HFFc6 (cell line): ENCODE measurements at places on chromosomes 16 and 17. TPM values are rescaled to one million over a fixed set of nuclear protein-coding genes. Genes with fewer than 3 reads are reported as not detected.

MPRIP gene
- total RNA-seq = 326 to 377 TPM (median 361 TPM) in 3 replicates

- peak; percentile 70 for DNase-seq
Observed at GRCh38 chr17:31321481-31321880, at the start of gene EVI2A. Gene EVI2A, minus strand, starts transcription at chr17:31321622. Its CDS starts 2,609 bp downstream, at chr17:31319013.

SNX20 gene
- not detected in 3 replicates for total RNA-seq

- no peak for DNase-seq
Observed at GRCh38 chr16:4682616-4683254, 10.6 kb upstream of the NUDT16L1 start.

DNA sequence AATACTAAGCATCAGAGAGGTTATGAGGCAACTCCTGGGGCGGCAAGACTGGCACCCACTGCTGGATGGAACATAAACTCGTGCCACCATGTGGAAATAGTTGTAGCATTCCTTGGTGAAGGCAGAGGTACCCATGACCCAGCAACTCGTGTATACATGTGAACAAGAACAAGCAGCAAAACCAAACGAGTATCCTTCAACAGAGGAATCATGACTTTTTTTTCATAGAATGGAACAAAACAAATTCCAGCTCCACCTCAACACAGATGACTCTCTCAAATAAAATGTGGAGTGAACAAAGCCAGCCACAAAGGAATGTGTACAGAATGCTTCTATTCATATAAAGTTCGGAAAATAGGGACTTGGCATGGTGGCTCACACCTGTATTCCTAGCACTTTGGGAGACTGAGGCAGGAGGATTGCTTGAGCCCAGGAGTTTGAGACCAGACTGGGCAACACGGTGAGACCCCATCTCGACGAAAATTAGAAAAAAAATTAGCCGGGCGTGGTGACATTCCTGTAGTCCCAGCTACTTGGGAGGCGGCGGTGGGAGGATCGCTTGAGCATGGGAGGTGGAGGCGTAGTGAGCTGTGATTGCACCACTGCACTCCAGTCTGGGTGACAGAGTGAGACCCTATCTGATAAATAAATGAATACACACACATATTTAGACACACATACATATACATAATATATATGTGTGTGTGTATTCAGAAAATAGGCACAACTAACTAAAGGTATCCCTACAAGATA, 35.3 kb downstream of the B9D1 start:
- DNase-seq = peak; percentile 83

- no peak for DNase-seq
Observed at GRCh38 chr16:30372038-30372712, 1.9 kb upstream of the TBC1D10B start.

DNA sequence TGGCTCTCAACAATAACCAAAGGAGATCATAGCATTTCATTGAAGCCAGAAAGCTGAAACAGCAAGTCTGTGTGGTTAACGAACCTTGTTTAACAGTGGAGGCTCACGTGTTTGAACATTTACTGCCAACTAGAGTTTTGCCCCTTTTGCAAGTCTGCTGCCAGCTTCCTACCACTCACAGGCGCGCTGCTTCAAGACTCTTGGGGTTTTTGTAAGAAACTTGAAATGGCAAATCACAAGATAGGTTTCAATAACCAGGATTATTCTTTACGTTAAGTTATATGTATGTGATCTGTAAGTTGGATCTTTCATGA, 1.2 kb downstream of the SNTB2 start:
- peak; percentile 24 for DNase-seq

DNA sequence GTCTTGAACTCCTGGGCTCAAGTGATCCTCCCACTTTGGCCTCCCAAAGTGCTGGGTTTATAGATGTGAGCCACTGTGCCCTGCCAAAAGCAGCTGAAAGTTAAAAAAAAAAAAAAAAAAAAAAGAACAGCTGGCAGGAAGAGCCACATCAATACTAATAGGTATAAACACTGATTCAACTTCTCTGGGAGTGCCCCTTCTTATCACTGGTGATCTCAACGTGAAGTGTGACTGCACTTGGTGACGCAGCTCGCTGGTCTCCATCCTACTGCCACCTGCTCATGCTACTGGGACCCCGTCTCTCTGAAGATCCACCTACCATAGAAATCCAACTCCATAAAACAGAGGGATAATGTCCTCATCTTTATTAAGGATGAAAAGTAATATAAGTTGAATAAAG, 40.8 kb downstream of the RNF157 start:
- no peak for DNase-seq

DNA sequence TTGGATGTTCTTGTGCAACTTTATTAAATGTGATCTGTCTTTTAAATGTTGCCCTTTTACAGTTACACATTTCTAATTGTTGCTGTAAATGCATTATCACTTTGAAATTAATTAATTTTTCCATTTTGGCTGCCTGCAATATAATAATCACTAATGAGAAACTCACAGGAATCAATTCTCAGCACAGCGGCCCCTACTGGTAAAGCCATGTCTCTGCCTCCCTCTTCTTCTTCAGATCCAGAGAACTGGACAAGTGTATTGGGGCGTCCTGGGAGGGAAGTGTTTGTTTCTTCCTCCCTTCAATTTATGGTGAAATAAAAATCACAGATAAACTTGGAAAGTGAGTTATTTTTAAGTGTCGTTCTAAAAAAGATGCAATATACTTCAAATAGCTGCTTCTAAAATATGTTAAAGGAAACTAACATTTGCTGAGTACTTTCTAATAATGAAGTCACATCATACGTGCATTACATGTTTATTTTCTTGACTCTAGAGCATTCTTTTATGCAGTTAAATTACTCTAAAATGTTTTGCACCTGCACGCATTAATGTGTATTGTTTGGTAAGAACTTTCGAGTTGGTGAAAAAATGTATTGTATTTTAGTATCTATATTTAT, 338.0 kb downstream of the WWOX start:
- DNase-seq = no peak

DNA sequence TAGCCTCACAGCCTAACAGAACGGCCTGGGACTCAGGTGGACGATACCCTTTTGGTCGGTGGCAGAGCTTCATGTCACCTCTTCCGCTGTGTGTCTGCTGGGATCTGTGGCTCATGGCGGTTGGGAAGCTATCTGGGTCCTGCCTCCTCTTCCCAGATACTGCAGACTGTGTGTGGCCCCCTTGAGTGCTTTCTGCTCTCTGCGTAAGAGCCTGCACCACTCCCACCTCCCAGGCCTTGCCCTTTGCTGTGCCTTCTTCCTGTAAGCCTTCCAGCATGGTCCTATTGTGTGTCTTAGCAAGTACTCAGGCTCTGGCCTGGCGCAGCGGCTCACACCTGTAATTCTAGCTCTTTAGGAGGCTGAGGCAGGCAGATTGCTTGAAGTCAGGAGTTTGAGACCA, 17.5 kb upstream of the ADCY7 start:
- DNase-seq = no peak

TEKT5 gene
- total RNA-seq = not detected in 3 replicates

PERCC1 gene
- total RNA-seq = not detected in 3 replicates

GRCh38 chr17:35184274-35184673, 9.9 kb downstream of the SLC35G3 start:
- no peak for DNase-seq

DNA sequence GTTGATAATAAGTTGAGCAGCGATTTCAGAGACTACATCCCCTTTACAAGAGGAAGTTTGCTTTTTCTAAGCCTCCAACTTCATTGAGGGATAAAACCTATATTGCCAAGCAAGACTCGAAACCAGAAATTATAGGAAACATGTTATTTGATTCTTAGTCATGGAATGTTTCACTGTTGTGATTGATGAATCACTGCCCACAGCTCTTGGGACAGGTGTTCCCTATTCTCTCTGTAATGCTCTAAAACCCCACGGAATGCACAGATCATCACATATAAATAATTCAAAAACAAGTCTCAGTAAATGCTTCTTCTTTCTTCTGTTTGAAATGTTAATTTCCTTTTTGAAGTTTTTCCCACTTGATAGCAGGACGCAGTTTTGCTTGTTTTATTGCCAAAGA, 809.5 kb upstream of the GOT2 start:
- peak; percentile 43 for DNase-seq

PLA2G10 gene
- total RNA-seq = not detected in 3 replicates

DNA sequence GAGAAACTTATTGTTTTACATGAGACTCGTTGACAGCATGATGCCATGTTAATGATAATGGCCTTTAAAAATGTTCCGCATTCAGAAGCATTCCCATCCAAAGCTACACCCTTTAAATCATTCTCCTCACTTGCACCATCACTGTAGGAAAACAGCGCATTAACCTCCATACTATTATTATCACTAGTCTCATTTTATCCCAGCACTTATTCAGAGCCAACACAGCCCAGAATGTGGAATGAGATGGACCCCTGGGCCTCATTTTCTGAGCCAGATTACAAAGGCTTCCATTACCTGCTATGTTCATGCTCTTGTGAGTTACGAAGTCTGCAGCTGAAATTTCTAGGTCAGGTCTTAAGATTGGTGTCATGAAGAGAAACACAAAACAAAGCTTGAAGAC, 159.4 kb downstream of the HS3ST3A1 start:
- DNase-seq = no peak

DNA sequence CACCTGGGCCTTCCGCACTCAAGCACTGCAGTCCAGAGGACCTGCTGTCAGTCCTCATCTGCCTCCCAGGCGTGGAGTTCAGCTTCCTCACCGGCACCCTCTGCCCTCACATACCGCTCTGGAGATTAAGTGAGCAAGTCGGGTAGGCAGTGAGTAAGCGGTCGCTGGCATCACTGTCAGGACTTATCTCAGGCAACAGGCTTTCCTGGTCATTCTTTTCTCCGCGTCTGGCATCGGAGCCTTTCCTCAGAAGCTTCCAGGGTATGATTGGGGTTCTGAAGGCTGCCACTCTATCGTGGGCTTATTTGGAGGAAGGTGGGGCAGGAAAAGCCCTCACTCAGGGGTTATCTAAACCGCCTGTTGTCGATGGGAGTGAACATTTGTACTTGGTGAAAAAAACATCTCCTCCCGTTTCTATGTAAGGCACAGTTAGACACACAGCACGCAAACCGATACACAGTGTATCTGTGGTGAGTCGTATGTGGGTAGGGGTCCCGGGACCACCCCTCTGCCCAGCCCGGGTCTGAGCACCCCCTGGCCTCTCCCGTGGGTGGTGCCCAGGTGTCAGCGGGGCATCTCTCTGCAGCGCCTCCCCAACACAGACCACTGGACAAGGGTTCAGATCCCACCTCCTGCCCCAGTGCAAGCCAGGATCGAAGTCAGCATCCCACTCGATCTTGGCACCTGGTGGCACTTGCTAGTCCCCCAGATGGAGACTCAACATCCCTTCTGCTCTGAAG, 92.5 kb upstream of the PLCG2 start:
- no peak for DNase-seq

GRCh38 chr17:34613064-34614019, 34.0 kb downstream of the TMEM132E start:
- no peak for DNase-seq

SLC47A1 gene
- total RNA-seq = not detected in 3 replicates

TRAF4 gene
- 48.0 to 63.2 TPM (median 61.0 TPM) in 3 replicates for total RNA-seq

CDH16 gene
- total RNA-seq = not detected in 3 replicates

GRCh38 chr16:14600164-14600563, 29.9 kb downstream of the PARN start:
- peak; percentile 17 for DNase-seq

DNA sequence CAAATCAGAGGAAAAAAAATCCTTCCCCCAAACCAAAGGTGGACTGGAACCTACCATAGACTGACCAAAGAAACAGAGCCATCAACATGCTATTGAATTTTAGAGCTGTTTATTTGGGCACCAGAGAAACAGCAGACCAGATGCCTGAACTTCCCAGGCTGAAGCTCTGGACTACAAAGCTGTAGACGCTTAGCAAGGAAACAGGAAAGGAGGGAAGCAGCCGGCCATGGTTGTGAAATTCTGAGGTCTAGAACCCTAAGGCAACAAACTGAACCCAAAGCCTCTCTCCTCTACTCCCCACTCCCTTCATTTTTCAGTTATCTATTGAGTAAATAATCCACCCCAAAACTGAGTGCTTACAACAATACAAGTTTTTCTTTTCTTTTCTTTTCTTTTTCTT, 45.4 kb upstream of the MEIOC start:
- peak; percentile 10 for DNase-seq

DNA sequence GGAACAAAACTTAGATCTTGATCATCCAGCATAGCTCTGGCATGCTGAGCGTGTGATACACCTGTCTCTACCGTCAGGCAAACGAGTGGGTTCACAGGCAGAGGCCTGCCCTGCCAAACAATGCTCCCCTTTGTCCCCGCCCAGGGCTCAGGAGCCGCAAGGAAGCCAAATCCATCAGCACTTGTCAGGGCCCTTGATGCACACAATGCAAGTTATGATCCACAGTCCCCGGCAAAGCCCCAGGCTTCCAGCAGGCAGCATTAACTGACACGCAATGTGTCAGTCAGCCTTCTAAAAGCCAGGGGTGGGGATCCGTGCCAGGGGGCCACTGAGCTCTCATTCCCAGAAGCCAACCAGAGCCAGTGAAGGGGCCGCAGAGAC, 460.9 kb downstream of the SLC39A11 start:
- DNase-seq = no peak

SLC16A3 gene
- total RNA-seq = 542 to 624 TPM (median 615 TPM) in 3 replicates

DNA sequence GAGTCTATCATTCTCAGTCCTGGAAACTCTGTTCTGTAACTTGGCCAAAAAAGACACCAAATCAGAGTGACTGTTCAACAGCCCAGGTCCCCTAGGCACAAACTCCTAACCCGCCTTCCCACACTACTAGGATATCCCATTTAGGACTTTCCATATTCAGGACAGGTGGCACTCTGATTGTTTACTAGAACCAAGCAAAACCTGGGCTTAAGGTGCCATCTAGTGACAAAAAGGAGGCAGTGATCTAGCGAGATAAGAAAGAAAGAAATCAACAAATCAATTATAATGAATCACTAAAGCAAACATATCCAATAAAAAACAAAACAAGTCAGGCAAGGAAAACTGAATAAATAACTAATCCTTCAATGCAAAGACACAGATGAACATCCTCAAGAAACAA, 203.9 kb downstream of the CEP112 start:
- peak; percentile 29 for DNase-seq

- no peak for DNase-seq
Observed at GRCh38 chr16:50645563-50646220, 35.4 kb downstream of the SNX20 start.

DNA sequence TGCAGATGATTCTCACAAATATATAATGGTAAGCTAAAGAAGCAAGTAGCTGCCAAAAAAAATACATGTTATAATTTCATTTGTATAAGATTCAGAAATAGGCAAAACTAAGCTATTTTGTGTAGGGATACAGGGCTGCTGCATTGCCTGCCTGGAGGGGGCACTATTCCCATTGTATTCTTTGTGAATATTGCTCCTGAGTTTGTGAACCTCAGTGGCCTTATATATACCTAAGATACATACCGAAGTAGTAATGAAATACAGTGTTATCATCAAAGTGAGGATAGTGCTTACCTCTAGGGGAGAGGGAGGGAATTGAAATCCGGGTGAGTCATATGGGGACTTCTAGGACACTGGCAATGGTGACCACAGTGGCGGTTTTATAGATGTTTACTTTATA, 53.5 kb downstream of the C17orf58 start:
- DNase-seq = no peak

FBXO31 gene
- 25.3 to 27.7 TPM (median 27.3 TPM) in 3 replicates for total RNA-seq
